Large intestine (tissue), 12 donors: ENCODE measurements at places on chromosomes 12 and 14. TPM values are rescaled to one million over a fixed set of nuclear protein-coding genes. Genes with fewer than 3 reads are reported as not detected.

Gene KRT80
- polyA plus RNA-seq: 0.45 TPM

Gene FAM181A
- polyA plus RNA-seq: not detected

Gene RGS6
- 2.7 TPM for polyA plus RNA-seq

Gene NINJ2
- polyA plus RNA-seq: 2.8 TPM

Gene PCNX4
- 48.4 TPM for polyA plus RNA-seq

Gene ASCL1
- polyA plus RNA-seq: 6.4 TPM

Gene RNF10
- polyA plus RNA-seq: 91.8 TPM

Gene TTC9
- polyA plus RNA-seq: 1.9 TPM

Gene GLS2
- polyA plus RNA-seq: 1.5 TPM

Gene C14orf132
- polyA plus RNA-seq: 20.0 TPM

Gene TUNAR
- 0.85 TPM for polyA plus RNA-seq

Gene PKP2
- 37.1 TPM for polyA plus RNA-seq

Gene INSM2
- 0.03 TPM for polyA plus RNA-seq

Gene POTEG
- not detected for polyA plus RNA-seq

Gene BAZ1A
- 26.7 TPM for polyA plus RNA-seq

Gene NRIP2
- polyA plus RNA-seq: 4.2 TPM

Gene LRRK2
- polyA plus RNA-seq: 2.8 TPM

Gene SELPLG
- polyA plus RNA-seq: 5.6 TPM

Gene OASL
- polyA plus RNA-seq: 0.31 TPM

DNA sequence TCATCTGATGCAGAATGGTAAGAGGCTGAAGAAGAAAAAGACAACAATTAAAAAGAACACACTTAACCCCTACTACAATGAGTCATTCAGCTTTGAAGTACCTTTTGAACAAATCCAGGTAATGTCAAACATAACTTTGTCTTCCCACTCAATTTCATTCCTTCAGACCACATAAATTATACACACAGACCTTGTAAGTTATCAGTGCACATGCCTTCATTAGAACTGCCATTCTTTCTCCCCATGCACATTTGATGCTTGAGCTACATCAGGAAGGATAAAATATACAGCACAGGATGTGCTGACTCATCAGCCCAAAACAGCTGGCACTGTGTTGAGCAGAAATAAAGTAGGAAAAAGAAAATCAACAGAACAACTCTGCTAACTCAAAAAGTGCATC is 246.7 kb downstream of the PAWR start:
- DNase-seq: no peak

DNA sequence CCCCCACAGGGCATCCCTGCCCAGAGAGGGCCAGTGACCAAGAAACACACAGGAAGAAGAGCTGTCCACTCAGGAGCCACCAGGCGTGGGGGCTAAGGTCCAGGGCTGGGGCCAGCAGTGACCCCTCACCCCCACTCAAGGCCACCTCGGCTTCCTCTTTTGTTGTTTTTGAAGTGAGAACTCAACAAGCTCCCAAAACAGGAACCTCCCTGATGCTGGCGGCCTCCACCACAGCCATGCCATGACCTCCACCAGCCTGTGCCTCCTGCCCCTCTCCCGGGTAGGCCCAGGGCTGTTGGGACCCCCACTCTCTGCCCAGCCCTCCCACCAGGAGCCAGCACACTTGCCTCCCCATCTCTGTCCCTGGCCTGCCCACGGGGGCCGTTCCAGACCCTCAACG is 7.8 kb downstream of the AKT1 start:
- no peak for DNase-seq

DNA sequence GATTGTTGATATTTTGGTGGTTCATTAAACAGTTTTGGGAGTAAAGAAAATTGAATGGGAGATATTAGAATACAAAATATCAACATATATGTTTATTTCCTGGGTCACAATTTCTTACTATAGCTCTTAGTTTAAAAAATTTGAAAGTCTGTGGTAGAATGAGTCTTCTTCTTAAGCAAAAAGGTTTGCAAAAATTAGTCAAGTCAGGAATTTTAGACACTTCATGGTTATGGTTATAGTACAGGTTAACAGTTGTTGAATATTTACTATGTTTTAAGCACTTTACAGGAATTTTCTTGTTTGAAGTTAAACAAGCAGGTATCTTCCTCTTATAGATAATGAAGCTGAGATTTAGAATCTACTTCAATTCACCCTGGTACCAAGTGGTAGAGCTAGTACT is 56.8 kb downstream of the USP15 start:
- no peak for DNase-seq

GRCh38 chr14:30990770-30991169 is 34.7 kb upstream of the AP4S1 start:
- no peak for DNase-seq

GRCh38 chr14:75299059-75299458 is 20.4 kb downstream of the FOS start:
- DNase-seq: peak; percentile 85

GRCh38 chr12:5407034-5407856 is 24.7 kb upstream of the NTF3 start:
- DNase-seq: no peak

DNA sequence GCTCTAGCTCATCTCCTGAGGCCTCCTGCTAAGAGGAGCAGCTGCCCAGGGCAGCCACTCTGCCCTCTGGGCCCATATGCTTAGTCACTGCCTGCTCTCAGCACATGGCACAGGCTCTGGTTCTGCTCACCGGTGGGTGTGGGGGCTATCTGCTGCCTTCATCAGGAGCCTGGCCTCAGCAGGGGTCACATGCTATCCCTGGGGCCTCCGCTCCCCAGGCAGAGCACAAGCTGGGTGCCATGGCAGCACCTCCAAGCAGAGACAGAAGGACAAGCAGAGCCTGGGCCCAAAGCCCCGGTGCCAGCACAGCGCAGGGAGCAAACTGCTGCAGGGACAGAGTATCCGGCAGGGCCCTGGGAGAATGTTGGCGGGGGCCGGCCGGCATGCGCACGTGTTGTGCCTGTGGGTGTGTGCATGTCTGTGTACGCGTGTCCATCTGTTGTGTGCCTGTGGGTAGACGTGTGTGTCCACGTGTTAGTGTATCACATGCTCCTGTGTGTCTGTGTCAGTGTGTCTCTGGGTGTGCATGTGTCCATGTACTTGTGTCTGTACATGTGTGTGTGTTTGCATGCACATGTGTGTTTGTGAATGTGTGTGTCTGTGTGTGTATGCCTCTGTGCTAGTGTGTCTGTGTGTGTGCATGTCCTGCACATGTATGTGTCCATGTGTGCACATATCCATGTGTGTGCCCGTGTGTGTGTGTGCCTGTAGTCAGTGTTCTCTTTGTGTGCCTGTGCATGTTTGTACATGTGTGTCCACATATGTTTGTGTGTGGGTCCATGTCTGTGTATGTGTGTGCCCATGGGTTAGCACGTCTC is 326.9 kb downstream of the TMEM121 start:
- no peak for DNase-seq

- DNase-seq: no peak
Measured at GRCh38 chr12:28507867-28508266, 317.6 kb downstream of the CCDC91 start.

DNA sequence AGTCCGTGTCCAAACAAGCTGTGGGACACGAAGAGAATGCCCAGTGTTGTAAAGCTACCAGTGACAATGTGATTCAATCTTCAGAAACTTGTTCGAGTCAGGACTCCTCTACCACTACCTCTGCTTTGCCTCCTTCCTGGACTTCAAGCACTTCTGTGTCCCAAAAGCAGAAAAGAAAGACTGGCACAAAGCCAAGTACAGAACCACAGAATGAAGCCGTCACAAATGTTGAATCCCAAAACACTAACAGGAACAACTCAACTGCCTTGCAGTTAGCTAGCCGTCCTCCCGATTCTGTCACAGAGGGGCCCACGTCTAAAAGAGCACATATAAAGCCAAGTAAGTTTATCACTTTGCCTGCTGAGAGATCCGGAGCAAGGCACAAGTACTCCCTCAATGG is 284.9 kb downstream of the LRFN5 start:
- DNase-seq: no peak

GRCh38 chr12:48556631-48557030 is 13.2 kb downstream of the LALBA start:
- DNase-seq: no peak

DNA sequence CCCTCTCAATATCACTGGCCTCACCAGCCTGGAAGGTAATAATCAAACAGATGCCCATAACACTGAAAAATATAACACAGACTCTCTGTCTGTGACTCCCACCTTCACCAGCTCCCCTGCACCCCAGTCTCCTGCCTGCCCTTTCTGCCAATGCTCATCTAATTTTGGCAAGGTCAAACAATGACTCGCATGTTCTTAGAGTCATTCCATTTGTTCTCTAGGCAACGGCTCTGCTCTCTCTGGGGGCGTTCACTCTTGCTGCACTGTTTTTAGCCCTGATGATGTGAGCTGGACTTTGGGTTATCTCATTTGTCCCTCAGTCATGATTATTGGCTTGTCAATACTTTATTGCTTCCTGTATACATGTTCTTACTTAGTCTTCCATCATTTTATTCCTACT is 691.8 kb downstream of the FLRT2 start:
- DNase-seq: no peak

- DNase-seq: no peak
Measured at GRCh38 chr12:2068653-2069052, 15.9 kb downstream of the CACNA1C start.

- DNase-seq: no peak
Measured at GRCh38 chr14:79706382-79706781, 504.9 kb downstream of the DIO2 start.

DNA sequence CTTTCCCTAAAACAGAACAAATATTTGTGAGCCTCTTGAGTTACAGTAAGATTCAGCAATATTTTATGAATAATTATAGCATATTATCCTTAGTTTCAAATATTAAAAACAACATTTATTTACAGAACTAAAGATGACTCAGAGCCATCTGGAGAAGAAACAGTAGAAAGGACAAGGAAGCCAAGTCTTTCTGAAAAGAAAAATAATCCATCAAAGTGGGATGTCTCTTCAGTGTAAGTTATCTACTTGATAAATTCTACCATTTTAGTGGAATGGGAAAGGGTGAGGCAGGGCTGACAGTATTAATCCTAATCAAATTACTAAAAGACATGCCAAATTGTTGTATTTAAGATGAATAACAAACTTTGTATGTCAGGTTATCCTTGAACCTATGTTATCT is 88.1 kb downstream of the DNAI7 start:
- no peak for DNase-seq

DNA sequence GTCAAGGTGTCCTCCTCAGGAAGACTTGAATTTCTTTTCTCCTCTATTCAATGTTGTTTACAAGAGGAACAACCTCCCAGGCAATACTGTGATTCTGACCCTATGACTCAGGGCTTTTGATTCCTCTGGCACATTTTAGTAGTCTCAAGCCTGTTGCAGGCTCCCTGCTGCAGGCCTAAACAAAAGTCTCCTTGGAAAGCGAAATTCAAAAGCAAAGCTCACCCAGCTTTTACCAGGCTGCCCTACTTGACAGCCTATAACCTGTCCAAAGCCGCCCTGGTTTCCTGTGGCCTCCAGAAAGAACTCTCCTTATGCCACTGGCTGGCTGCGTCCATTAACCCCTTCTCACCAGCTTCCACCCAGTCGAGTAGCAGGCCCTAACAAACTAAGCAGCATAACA is 11.6 kb downstream of the FGD6 start:
- DNase-seq: no peak

- DNase-seq: no peak
Measured at GRCh38 chr12:62258941-62259630, 1.1 kb upstream of the USP15 start.

- DNase-seq: no peak
Measured at GRCh38 chr12:108727868-108728735, 3.2 kb downstream of the CORO1C start.

- no peak for DNase-seq
Measured at GRCh38 chr12:13088496-13088895, 15.0 kb downstream of the GSG1 start.

DNA sequence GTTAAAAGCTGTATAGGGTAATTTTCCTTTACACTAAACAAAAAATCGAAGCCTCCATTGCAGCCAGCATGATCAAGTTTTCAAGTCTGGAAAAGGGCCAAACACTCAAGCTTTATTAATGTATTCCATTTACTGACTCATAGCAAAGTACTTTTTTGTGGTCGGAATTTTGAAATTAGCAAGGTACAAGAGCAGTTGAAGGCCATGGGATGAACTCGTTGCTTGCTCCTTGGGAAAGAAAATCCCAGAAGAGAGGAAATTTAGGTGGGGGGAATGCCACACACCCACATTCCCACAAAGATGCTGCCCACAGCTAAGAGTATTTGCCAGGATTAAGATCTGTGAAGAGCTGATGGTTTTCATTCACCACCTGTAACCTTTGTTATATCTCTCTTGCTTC is 333.7 kb downstream of the EGLN3 start:
- DNase-seq: no peak

GRCh38 chr12:53495903-53496751 is 3.1 kb downstream of the MAP3K12 start:
- peak; percentile 92 for DNase-seq

DNA sequence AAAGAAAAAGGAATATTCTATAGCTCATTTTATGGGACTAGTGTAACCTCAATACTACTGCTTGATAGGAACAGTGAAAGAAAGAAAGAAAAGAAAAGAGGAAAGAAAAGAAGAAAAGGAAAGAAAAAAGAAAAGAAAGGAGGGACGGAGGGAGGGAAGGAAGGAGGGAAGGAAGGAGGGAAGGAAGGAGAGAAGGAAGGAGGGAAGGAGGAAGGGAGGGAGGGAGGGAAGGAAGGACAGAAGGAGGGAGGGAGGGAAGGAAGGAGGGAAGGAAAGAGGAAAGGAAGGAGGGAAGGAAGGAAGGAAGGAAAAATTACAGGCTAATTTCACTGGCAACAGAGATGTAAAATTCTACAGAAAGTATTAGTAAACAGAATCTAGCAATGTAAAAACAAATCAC is 215.5 kb downstream of the ITPR2 start:
- DNase-seq: no peak

DNA sequence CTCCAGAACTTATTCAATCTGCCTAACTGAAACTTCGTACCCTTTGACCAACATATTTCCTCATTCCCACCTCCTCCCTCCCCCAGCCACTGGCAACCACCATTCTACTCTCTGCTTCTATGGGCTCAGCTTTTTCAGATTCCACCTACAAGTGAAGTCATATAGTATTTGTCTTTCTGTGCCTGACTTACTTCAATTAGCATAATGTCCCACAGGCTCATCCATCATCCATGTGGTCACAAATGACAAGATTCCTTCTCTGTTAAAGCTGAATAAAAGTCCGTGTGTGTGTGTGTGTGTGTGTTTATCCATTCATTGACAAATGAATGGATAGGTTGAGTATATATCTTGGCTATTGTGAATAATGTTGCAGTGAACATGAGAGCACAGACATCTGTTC is 1.3 kb upstream of the C14orf39 start:
- DNase-seq: no peak

DNA sequence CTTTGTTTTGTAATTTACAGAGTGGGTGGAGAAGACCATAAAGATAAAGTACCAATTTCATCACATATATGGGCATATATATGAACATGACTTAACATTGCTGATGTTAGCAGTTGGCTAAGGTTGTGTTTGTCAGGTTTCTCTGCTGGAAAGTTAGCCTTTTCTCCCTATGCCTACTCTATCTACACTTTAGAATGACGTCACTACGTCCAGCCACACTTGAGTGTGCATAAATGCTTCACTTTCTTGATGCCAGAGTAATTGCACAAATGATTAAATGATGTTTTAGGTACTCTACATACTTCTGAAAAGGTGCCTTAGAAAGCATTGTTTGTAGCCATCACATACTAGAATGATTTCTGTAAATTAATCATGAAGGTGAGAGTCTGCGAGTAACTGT is 759.2 kb upstream of the MGAT4C start:
- no peak for DNase-seq

GRCh38 chr12:53053218-53054111 is 3.6 kb downstream of the TNS2 start:
- DNase-seq: peak; percentile 90
